SK-N-DZ (cell line): ENCODE measurements at places on chromosomes 7 and 10.
A peak's percentile ranks its signal among the peaks of the same experiment; 100 is the strongest.

DNA sequence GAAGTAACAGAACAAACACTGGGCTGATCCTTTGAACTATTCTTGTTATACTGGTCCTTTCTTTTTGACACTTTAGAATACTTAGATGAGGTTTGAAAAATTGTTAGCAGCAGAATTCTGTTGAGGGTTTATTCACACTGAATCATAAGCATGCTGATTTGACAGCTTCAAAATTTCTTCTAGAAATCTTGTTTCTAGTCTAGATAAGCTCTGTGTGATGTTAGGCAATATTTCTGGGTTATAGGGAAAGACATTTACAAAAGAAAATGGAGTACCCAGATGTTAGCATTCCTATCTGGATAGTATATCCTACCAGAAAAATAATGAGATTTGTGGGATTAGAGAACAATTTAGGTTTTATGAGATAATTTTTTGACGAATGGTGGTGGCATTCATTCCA, 12.1 kb downstream of the CSTF2T start:
- no peak for DNase-seq

- no peak for DNase-seq
Observed at GRCh38 chr10:85832988-85833387, 533.6 kb downstream of the GRID1 start.

DNA sequence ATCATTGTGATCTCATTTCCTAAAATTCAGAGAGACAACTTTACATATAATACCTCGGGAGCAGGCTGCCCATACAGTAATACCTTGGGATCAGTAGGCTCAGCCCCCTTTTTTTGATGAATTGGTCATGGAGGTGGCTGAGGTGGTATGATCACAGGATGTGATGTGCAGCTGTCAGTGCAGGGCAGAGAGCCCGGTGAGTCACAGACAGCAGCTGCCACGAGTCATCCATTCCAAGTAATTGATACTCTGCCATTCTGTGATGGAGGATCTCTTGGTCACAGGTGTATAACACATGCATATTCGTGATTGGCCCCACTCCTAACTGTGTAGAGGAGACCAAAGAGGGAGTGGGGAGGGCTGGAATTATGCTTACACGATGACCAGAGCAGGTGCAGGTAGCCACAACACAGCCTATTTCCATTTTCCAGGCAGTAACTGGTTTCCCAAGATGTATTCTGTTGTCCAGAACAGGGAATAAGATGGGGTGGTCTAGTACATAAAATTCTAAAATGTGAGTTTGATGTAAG, 14.1 kb downstream of the NRCAM start:
- no peak for DNase-seq

DNA sequence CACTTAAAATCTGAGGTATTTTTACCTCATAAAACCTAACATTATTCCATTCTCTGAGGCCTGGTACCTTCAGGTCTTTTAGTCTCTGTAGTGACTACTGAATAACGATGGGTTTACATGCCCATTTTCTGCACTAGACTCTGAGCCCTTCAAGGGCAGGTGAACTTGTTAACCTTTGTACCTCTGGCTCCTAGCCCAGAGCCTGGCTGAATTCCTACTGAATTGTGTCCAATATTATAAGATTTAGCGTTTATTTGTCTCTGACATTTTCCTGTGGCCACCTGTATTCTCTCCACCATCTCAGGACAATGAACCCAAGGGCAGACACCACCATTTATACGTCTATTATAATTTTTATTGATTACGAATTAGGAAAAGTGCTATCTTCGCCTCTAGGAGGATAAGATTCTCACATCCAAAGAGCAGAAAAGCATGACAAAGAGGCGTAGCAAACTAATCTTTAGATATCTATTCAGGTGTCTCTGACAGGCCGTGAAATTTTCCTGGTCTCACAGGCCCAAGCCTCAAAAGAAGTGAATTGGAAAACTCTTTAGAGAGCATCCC, 27.9 kb upstream of the HNRNPH3 start:
- DNase-seq, result no peak

DNA sequence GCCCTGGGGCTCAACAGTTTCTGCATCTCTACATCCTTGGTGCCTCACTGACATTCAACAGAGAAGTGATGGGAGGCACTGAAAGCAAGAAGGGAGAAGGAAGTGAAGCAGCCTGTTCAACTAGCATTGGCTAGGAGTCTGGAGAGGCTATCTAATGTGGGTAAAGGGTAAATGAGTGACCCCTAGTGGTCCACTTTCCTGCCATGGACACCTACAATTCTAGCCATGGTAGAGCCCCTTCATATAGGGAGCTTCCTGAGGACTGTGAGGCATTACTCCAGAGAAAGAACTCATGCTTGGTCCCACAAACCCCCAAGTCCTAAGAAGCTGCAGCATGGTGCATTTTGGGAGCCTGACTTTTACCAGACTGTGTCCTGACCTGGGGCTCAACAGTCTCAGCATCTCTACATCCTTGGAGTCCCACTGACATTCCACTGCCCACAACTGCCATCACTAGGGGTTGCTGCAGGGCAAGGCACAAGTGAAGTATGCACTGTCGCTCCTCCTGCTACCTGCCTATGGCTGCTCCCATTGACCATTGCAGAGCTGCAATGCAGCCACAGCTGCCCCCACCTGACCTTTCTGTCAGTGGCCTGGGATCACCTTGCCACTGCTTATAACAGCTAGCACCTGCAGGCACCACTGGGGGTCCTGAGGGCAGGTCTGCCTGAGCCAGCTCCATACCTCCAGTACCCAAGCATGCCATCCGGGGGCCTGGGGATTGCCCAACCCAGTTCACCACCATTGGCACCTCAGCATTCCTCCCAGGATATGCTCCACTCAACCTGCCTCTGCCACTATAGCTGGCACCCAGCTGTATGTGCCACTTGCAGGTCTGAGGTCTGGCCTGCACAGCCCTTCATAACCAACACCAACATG, 44.1 kb upstream of the CDK6 start:
- peak; percentile 16 for DNase-seq
